ENCODE measurements at places on chromosomes 2 and 18.

DNA sequence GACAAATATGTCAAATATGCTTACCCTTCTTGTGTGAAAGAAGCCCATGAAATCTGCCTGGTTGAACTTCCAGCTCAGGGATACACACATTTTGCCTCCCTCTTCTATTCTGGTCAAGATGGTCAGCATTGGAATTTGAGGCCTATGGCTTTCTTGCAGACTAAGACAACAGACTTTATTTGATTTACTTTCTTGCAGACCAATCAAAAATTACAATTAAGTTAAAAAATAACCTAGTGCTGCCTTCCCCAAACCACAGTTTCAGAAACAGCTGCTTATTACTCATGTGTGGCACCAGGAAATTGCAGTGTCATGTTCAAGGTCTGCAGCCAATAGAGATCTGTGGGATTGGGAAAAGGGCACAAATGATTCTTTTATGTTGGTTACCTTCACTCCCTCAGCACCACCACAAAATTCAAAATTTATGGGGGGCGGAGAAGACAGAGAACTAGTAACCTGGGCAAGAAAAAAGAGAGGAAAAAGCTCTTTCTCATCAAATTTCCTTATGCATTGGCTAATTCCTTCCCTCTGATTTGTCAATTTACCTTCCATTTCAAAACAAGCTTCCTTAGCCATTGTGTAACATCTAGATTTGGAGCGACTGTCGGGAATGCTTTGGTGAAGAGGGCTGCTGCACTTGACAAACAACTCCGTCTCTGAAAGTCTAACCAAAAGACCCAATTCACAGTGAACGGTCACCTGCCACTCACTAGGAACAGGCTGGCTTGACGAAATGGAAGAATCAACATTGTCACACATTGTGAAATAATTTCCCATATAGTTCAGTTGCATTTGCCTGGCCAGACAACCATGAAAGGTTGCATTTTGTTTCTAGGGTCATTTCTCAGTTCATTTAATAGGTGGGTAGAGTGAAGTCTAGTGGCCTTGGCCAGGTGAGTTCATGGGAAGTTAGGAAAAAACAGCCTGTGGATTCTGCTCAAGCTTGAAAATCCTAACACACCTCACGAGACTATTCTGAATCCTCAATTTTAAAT, 100.4 kb upstream of the FZD5 start:
- DNase-seq, result no peak

DNA sequence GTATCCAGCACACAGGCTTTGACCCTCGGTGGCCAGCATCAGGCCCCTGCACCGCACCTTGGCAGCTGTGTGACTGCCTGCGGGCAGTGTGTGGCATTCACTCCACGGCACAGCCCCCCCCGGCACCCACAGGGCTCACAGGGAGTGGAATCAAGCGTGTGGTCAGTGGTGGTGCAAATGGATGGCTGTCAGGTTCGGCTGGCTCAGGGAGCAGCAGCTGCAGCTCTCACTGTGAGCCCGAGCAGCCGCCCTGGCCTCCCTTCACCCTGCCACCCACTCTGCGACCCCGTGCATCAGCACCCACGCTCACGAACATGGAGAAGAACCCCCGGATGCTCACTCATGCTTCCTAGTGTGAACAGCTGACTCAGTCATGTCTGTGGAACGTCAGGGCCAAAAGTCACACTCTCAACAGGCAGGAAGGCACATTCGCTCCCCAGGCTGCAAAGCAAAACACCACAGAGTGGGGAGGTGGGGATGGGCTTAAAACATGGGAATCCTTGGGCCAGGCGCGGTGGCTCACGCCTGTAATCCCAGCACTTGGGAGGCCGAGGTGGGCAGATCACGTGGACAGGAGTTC, 41.5 kb upstream of the GPC1 start:
- no peak for DNase-seq

- no peak for DNase-seq
Observed at GRCh38 chr2:176123411-176124109, 1.0 kb downstream of the HOXD9 start.

DNA sequence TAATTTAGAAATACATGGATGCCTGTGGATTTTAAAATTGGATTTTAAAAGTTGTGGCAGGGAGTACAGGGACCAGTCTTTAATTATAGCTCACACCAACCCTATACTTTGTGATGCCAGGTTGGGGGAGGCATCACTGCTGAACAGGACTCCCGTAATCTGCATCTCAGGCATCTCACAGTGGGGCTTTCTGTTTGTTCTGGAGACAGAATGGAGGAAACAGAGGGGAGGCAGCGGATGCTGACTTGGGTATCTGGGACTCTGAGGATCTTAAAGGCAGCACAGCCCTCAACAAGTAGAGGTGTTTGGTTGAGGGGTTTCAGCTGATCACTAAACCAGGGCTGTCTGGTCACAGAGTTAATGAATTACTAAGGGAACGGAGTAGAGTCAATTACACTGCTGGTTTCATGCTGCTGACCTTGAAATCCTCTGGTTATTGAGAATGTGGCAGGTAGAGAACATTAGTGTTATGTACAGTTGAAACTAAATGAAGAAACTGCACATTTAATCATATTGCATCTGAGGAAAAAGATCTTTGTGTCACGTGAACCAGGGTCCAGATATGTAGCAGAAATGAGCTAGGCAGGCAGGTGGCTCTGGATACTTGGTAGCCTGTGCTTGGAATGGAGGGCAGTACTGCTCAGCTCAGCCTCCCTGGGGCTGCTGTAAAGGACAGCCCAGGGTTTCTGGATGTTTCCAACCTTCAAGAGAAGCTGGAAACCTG, 40.3 kb downstream of the FHOD3 start:
- no peak for DNase-seq

DNA sequence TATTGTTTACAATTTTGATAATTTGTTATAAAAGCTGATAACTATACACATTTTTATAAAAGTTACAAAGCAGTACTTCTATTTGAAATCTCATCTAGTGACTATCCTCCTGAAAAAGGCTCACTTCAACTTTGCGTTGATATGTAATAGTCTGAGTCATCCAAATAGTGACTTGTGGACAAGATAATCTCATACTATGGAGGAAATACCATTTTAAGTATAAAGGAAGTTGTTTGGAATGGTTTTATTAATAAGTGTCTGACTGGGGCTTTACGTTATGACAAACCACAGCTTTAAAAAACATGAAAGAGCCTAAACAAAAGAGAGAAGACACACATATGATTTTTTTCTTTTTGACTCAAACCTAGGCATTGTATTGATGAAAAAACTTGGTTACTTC, 272.3 kb upstream of the COL3A1 start:
- no peak for DNase-seq

DNA sequence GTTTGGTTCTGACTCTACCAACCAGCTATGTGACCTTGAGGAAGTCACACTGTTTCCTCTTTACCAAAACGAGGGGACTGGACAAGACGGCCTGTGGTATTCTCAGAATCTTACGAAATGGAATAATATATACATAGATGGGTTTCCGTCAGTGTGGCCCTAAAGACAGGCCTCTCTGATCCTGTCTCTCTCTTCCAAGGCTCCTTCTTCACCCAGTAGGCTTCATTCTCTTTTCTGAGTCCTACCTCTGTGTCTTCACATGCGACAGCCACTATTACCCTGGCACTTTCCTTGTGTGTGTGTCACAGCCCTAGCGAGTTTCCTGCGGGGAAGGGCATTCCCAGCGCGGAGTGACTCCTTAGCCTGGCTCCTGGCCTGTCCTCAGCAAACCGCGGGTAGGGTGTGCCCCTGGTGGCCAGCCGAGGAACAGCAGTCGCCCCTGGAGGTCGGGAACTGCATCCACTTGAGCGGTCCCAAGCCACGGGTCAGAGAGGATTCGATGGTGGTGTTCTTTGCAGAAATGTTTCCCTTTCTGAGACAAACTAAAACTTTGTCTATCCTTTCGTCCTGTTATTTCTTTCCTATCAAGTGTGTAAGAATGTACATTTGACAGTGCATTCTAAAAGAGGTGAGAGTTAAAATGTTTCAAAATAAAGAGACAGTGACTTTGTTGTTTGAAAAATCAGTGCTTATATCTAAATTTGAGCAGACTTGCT, 63.3 kb downstream of the RAB31 start:
- no peak for DNase-seq

Data from amniotic stem cell (primary cell).